ENCODE measurements at places on chromosomes 11 and 22.

GRCh38 chr22:44594951-44595350 lies 96.9 kb upstream of the RTL6 start:
- DNase-seq = no peak

DNA sequence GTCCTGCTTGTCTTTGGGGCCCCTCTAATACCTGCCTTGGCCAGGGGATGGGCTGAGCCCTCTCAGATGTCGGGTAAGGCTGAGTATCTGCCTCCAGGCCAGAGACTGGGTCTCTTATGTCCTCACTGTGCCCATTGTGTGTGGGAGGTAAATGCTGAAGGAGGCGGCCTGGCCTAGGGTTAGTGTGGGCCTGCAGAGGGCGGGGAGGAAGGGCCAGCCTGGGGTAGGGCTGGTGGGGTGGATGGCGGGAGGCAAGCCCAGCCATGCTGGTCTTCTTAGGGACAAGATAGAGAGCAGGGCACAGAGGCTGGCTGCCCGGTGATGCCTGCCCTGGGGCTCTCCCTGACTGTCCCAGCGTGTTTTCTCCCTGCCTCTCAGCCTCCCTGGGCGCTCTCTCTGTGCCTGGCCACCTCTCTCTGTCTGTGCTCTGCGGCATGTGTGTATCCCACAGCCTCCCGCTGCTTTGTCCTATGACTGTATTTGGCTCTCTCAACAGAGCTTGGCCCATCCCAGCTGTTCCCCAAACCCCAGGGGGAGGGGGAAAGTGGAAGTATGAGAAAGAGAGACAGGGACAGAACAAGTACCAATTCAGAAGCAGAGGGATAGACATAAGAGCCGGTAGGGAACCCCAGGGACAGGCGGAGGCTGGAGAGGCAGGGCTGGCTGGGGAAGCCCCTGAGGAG lies 57.0 kb downstream of the PDE2A start:
- no peak for DNase-seq

DNA sequence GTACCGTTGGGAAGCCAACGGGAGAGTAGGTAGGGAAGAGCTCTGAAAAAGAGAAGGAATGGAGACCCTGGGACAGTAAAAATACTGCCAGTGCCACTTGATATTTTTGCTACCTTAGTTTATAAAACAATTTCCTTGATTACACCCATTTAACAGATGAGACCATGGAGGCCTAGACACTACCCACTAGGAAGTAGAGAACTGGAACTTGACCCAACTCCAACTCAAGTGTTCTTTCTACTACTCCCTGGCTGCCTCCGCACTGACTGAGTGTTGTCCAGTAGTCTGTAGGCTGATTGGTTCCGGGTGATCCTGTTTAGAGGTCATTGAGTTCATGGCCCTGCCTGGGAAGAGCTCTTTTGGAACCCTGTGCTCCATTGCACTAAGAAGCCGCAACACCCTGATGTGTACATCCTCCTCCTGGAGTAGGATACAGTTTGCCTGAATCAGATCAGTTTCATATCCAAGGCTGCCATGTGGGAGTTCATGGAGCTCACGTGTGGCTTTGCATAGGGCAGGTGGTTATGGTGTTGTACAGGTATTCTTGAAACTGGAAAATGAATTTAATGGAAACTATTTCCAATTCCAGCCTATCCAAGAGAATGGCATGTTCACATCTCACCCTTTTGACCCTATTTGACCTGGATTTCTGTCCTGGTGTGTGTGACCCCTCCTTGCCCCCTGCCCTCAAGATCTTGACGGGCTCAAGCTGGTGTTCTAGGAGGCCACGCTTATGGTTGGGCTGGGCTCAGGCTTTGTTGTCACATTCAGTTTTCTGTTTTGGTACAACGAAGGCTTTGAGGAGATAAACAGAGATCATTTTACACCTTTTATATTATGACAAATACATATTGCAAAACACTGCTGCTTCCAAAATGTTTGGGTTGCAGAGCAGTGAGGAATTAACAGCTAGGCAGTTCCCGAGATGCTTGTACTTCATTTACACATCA lies 102.2 kb upstream of the NNMT start:
- DNase-seq = no peak

DNA sequence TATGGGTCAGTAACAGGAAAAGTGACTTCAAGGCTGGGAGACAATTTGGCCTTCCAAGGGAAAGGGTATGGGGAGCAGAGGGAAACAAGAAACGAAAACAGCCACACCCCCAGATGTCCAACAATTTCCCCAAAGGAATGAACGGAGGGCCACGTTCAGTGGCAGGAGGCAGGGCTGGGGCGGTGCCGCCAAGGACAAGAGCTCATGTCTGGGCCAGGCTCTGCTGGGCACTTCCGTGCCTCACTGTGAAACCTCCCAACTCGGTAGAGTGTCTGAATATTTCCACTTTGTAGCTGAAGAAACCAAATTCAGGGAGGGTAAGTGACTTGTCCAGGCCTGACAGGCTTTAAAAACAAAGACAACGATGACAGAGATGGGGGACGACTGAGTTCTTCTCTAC lies 11.9 kb downstream of the IFT27 start:
- DNase-seq = no peak

DNA sequence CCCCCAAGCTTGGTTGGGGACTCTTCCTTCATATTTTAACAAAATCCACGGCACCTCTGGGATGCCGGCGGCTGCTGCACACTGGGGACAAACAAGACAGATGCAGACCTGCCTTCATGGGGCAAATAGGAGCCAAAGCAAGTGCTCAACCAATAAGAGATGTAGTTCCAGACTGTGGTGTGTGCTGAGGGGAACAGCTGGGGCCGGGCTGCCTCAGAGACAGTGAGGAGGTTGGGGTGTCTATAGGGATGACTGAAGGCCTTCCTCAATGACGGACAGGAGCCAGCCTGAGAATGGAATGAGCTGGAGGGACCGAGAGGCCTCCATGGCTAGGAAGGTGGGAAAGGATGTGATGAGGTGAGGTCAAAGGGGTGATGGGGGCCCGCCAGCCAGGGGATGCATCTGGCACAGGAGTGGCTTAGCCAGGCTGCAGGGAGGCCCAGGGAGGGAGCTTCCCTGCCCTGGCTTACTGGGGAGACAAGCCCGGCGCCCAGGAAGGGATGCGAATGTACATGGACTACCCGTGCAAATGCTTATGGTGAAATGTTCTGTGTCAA lies 10.3 kb upstream of the CTSD start:
- DNase-seq = no peak

GRCh38 chr22:22085702-22086500 lies 103.3 kb upstream of the TOP3B start:
- no peak for DNase-seq

Data from Caco-2 (cell line).